Renal cortex interstitium (tissue), 15 donors: ENCODE measurements at places on chromosomes 3 and 15. TPM values are rescaled to one million over a fixed set of nuclear protein-coding genes. Genes with fewer than 3 reads are reported as not detected.

DNA sequence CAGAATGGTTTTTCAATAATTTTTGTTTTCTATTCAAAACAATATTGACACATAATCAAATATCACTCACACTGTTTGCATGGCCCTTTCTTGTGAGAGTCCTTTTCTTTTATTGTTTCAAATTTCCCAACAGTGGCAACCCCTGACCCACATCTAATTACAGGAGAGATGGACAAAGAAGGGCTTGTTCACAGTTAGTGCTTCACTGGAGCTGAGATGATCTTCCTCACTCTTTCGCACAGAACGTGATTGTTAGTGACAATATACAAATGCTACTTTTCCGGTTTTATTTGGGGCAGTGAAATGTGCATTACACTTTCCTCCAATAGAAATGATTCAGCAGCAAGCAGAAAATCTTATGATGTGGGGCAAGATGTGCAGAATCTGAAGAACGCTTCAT is 38.6 kb upstream of the TTC14 start:
- no peak for DNase-seq

- no peak for DNase-seq
Measured at GRCh38 chr3:141471160-141471559, 15.7 kb upstream of the RASA2 start.

Gene ATP13A4
- polyA plus RNA-seq: 1.2 TPM

GRCh38 chr3:16849795-16850194 is 35.0 kb upstream of the PLCL2 start:
- DNase-seq: no peak

Gene GPR149
- polyA plus RNA-seq: not detected

Gene SV2B
- polyA plus RNA-seq: 1.8 TPM

Gene ZBBX
- 6.9 TPM for polyA plus RNA-seq

- DNase-seq: no peak
Measured at GRCh38 chr15:68378595-68378994, 53.4 kb downstream of the ITGA11 start.

DNA sequence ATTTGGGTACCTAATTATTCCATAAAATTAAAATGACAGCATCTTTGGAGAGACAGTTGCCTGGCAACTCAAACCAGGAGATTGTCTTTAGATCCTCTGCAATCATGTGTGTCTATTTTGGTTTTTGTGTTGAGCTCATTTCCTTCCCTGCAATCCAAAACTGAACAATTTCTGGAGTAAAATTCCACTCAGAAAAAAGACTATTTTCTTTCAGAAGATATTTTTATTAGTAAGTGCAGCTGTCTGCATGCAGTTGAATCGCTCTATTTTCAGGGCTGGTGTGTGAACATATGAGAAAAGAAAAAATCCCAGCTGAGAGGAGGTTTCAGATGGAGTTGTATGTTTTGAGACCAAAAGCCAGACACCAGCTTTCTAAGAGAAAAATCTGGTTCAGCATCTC is 41.9 kb upstream of the DYNC1LI1 start:
- no peak for DNase-seq

GRCh38 chr3:126982471-126983175 is at the start of gene PLXNA1:
Gene PLXNA1, plus strand, starts transcription at chr3:126983115. Its CDS starts 5,479 bp downstream, at chr3:126988594.
- peak; percentile 34 for DNase-seq

DNA sequence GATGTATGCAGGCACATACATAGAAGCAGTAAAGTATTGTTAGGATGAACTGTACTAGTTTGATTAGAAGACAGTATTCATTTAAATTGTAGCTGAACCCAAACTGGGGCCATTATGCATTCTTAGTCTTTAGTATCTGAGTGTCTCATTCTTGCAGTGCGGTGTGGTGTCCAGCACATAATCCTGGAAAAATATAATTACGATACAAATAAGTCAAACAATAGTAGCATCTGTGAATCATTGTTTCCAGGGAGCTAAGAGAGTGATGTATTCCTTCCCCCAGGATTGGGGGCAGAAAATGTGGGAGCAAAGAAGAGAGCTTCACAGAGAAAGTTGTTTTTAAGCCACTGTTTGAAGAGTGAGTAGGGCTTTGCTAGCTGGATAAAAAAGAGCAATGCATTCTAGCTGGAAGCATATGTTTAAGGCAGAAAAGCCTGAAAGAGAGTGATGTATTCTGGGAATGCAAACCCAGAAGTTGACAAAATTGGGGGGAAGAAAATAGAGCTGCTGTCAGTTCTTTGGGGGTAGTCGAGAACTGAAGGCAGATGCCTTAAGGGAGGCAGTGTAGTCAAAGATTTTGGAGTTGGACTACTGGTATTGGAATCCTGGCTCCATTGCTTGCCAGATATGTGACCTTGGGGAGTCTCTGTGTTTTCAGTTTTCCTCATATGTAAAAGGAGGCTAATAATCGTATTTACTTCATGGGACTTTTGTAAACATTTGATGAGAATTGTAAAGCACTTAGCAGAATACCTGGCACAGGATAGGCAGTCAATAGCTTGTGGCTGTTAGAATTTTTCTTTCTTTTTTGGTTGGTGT is 14.1 kb downstream of the SLMAP start:
- no peak for DNase-seq

Gene KNG1
- polyA plus RNA-seq: 179 TPM

GRCh38 chr3:158918008-158918407 is 116.2 kb downstream of the MFSD1 start:
- DNase-seq: peak; percentile 33

GRCh38 chr3:97680210-97680609 is 84.3 kb upstream of the ARL6 start:
- DNase-seq: no peak

Gene CCRL2
- polyA plus RNA-seq: 1.0 TPM

DNA sequence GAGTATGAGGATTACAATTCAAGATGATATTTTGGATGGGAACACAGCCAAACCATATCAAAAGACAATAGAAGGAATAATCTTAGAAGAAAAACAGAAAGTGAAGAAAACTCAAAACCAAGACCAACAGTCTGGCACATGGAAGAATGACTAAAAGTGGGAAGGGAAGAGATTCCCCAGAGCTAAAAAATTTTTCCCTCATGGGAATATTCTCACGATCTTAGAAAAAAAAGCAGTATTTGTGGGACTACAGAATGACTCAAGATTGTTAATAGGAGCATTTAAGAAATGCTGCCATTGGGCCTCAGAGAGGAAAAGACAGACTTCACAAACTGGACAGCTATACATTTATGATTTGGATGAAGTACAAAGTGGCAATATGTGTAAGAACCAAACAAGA is 18.3 kb downstream of the OSTN start:
- DNase-seq: no peak

DNA sequence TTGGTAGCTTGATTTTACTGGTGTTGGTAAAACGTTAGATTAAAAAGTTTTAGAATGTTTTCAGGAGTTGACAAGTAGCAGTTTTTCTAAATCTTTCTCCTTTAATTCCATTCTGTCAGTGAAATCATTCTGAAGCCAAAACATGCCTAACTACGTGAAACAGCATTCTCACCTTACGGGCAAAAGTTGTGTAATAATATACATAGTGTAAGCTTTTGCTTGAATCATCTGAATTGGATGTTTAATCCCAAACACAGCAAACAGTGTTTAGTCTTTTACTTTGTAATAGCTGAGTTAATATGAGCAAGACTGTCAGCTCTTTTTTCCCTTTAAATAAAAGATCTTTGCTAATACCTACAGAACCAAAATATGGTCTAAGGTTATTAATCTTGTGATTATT is 100.6 kb downstream of the CYP19A1 start:
- no peak for DNase-seq

DNA sequence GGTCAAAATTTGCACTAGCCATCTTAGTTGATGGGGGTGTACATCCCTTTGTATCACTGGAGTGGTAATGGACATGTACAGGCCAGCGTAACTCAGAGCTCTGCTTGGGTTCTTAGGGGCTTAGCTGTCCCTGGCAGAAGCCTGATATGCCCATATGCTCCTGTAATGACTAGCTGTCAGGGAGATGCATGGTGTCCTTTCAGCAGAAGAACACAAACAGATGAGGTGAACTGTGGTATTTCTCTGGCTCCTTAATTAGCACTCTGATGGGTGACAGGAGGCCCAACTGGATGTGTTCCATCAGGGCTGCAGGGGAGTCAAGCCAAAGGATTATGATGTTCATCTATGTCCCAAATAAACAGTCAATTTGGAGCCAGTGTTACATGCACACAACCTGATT is 774.5 kb downstream of the AGBL1 start:
- no peak for DNase-seq

Gene PLA2G4E
- polyA plus RNA-seq: not detected

- no peak for DNase-seq
Measured at GRCh38 chr3:195805181-195805580, 6.5 kb downstream of the MUC4 start.

Gene ROBO2
- polyA plus RNA-seq: 95.6 TPM

- no peak for DNase-seq
Measured at GRCh38 chr3:11536132-11536935, 107.4 kb downstream of the VGLL4 start.

DNA sequence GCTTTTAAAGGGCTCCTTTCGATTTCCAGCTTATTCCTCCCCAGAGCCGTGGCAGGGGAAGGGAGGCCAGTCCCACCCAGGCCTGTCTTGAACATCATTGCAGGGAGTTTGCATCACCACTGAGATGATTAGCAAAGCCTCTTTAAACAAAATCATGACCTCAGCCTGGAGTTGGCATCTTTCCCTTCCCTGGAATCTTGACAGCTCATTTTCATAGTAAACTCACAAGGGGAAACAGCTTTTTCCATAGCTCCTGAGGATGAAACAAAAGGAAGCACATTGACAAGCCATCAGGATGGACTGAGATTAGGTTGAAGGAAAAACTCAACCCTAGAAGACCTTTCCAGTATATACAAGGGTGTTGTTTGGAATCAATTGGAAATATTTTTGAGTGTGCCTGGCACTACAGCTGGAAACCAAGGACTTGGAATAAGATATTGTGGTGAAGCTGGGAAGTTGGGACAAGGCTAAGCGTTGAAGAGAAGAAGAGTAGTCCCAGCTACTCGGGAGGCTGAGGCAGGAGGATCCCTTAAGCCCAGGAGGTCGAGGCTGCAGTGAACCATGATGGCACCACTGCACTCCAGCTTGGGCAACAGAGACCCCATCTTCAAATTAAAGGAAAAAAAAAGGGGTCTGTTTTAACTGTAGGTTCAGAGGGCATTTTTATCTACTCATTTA is 3.1 kb upstream of the LARP6 start:
- DNase-seq: no peak

- no peak for DNase-seq
Measured at GRCh38 chr3:148360051-148360450, 337.7 kb upstream of the AGTR1 start.

GRCh38 chr15:58401991-58402649 is 29.7 kb upstream of the LIPC start:
- no peak for DNase-seq

DNA sequence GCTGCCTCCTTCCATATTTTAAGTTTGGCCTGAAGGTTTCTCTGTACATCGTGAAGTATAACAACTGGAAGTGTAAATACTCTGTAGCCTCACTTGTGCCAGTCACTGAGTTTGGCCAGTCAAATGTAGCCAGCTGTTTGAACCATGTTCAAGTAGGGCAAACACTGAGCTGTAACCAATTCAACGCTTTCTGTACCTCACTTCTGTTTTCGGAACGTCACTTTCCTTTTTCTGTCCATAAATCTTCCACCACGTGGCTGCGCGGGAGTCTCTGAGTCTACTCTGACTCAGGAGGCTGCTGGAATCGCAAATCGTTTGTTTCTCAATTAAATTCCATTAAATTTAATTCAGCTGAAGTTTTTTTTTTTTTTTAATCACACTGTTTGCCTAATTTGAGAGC is 88.8 kb upstream of the RARB start:
- DNase-seq: no peak

Gene COLQ
- polyA plus RNA-seq: 8.9 TPM

Gene CPLX3
- polyA plus RNA-seq: not detected

DNA sequence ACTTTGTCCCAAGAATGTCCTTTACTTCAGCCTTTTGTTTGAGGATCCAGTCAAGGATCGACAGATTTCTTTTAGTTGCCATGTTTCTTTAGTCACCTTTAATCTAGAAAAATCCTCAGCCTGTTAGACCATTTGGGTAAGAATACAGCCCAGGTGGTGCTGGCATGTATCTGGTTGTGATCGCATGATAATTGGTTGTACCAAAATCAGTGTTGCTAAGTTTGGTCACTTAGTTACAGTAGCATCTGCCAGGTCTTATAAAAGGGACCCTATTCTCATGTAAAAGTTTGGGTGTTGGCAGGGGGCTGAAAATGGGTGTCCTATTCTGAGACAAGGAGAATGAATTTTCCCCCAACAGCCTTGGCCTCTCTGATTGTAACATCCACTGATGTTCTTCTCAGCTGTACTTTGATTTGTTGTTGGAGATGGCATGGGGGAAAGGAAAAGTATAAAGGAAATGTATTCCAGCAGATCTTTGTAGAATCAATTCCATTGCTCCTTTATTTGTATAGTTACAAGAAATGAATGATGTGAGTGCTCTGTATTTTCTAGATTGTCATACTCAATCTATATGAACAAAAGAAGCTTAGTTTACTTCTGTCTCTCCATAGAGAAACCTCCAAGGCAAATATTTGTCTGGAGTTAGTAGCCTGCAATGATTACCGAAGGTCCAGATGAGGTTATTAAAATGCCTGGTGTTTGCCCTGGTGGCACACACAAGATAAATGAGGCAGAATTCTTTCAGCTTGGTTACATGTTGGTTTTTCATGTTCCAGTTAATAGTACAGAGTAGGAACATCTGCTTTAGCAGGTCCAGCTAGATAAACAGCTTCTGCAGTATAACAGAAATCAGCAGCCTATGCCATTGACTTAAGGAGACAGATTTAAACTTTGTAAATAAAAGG is 65.7 kb downstream of the CMTM8 start:
- DNase-seq: no peak

GRCh38 chr3:7487763-7488162 is 626.8 kb downstream of the GRM7 start:
- DNase-seq: no peak

GRCh38 chr3:71041371-71041770 is 542.2 kb downstream of the FOXP1 start:
- DNase-seq: no peak

DNA sequence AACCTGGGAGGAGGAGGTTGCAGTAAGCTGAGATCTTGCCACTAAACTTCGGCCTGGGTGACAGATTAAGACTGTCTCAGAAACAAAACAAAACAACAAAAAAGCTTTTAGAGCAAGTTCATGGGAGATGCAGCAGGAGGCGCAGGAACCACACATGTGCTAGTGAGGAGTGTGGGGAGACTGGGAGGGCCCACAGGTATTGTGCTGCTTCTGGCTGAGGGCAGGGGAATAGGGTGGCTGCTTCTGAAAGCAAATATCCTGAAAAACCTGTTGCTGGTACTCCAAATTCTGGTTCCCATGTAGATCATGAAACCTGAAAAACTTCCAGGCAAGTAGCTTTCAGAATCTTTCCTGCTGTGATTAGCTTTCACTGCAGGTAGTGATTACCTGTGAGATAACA is 22.1 kb downstream of the TYRO3 start:
- no peak for DNase-seq

Gene CLSTN2
- 2.6 TPM for polyA plus RNA-seq

- DNase-seq: no peak
Measured at GRCh38 chr15:101445562-101446517, 43.7 kb downstream of the PCSK6 start.

GRCh38 chr3:24363242-24363641 is 131.4 kb downstream of the THRB start:
- no peak for DNase-seq

Gene TRPM1
- polyA plus RNA-seq: 0.24 TPM

- DNase-seq: no peak
Measured at GRCh38 chr3:189778340-189778950, 147.3 kb downstream of the TP63 start.

- DNase-seq: no peak
Measured at GRCh38 chr3:159147813-159148212, 346.0 kb downstream of the MFSD1 start.
